Activated CD4-positive, alpha-beta memory T cell treated with anti-CD3 and anti-CD28 coated beads, Interleukin-2, amount 10 ng/mL, durations not matched to agents 7 days and 5 days (primary cell): ENCODE measurements at places on chromosomes 13 and 19. TPM values are rescaled to one million over a fixed set of nuclear protein-coding genes. Genes with fewer than 3 reads are reported as not detected.

Gene KIR3DL2
- total RNA-seq = 1.1 TPM

Gene LGALS7
- not detected for total RNA-seq

Gene RAB11B
- total RNA-seq = 93.7 TPM

Gene ZNF93
- total RNA-seq = 11.7 TPM
